ENCODE measurements at places on chromosomes 1 and 21.

GRCh38 chr1:2972879-2973575, 48.2 kb upstream of the ACTRT2 start:
- DNase-seq, result no peak

DNA sequence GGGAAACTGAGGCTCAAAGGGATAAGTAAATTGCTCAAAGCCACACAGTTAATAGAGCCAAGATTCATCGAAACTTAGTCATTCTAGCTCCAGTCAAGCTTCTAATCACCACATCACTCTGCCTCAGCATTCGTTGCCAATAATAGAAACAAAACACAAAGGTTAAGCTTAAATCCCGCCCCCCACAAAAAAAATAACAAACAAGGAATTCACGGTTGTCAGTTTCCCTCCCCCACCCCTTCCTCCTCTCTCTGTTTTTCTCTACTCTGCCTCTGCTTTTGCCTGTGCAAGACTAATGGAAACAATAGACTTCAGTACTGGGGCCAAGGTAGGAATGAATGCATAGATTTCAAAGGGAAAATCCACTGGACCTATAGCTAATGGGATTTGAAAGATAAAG, 70.7 kb upstream of the ZNF644 start:
- DNase-seq, result no peak

GRCh38 chr21:39022863-39023693, 160.2 kb downstream of the PSMG1 start:
- DNase-seq, result no peak

DNA sequence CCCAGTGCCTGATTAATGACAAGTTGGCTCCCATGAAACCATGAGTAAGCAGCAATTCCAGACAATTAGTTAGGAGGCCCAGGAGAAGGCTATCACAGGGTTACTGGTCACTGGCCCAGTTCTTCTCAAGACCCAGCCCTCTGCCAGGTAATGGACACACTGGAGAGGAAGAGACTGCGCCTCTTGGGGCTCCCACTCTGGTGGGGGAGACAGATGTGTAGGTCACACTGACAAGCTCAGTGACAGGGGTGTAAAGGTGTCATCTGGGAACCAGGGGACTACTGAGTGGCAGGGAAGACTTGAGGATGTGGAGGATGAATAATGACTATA, 4.9 kb downstream of the HPCA start:
- DNase-seq, result no peak

DNA sequence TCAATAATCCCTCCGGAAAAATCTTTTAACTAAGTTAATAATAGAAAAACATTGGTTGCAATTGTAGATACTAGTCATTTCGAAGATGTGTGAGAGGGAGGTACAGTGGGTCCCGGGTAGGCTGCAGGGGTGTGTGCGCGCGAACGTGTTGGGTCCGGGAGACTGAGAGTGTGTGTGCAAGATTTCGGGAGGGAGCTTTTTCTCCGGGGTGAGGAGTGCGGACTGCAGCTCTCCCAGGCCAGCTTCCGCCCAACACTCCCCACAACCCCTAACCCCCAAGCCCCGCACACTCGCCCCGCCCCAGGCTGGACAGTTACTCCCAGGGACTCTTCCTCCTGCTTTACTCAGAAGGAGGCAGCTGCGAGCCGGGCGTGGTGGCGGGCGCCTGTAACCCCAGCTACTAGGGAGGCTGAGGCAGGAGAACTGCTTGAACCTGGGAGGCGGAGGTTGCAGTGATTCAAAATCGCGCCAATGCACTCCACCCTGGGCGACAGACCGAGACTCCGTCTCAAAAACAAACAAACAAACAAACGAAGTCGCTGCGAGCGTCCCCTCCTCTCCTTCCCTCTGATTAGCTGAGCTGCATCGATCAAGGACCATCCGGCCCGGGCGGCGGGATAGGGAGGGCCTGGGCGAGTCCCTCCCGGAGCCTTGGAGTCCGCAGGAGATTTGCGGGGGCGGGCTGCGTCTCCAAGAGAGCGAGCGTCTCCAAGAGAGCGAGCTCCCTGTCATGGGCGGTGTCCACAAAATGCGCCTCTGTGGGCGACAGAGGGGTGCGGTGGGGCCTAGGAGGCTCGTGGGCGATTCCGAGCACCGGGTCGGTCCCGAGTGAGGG, 28.3 kb upstream of the PPM1J start:
- no peak for DNase-seq

- no peak for DNase-seq
These were observed 212.6 kb upstream of the VAMP3 start for GRCh38 chr1:7558481-7558880.

GRCh38 chr1:89610457-89611011, 22.4 kb upstream of the LRRC8C start:
- no peak for DNase-seq

GRCh38 chr1:233543338-233544255, 70.3 kb upstream of the KCNK1 start:
- no peak for DNase-seq

GRCh38 chr1:111867868-111868440, 112.3 kb downstream of the DDX20 start:
- DNase-seq, result no peak

DNA sequence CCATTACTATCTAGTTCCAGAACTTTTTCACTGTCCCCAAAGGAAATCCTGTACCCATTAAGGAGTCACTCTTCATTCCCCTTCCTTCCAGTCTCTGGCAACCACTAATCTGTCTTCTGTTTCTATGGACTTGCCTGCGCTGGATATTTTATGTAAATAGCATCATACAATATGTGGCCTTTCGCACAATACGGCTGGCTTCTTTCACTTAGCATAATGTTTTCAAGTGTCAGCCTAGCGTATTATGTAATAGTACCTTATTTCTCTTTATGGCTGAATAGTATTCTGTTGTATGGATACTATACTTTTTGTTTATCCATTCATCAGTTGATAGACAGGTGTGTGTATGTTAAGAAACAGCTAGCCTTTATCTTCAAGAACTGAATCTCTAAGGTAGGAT, 14.3 kb downstream of the ATF3 start:
- no peak for DNase-seq

- DNase-seq, result no peak
These were observed 11.4 kb upstream of the ADAR start for GRCh38 chr1:154619181-154619948.

DNA sequence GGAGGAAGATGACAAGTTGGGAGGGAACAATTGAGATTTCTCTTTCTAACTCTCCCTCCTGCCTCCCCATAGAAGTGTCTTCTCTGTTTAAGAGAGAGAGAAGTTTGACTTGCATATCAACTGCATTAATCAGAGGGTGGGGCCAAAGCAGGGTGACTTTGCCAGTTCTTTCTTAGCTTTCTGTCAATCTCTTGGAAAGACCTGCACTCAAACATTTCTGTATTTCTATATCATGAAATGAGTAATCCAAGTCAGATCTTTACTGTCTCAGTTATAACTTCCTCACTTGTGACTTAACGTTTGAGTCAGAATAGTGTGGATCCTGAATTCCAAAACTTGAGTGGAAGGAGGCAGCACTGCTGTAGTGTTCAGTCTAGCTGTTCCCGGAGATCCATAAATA, 180.8 kb upstream of the KCNK2 start:
- no peak for DNase-seq

DNA sequence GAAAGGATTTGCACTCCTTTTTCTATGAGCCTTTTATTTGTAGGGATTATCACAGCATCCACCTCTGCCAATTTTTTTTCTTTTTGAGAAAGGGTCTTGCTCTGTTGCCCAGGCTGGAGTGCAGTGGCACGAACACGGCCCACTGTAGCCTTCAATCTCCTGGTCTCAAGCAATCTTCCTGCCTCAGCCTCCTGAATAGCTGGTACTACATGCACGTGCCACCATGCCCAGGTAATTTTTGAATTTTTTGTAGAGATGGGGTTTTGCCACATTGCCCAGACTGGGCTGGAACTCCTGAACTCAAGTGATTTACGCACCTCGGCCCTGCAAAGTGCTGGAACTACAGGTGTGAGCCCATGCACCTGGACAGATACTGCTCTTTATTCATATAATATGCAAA, 2.1 kb downstream of the SAMSN1 start:
- no peak for DNase-seq

- no peak for DNase-seq
These were observed 8.8 kb downstream of the SMYD2 start for GRCh38 chr1:214289574-214290272.

GRCh38 chr1:88462488-88463261, 221.4 kb upstream of the PKN2 start:
- DNase-seq, result no peak

DNA sequence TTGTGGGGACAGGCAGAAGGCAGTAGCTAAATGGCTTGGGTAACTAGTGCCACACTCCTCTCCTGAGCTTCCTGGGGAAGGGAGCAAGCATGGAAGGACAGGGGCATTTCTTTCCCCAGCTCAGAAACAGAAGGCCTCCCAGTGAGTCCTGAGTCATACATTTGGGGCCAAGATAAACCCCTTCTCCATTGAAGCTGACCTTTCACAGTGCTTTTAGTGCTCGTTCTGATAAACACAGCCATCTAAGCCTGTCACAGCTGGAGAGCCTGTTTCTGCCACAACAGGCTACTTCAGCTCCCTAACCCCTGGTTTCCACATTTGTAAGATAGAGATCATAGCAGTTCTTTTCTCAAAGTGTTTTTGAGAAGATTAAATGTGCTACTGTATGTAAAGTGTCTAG, 374.0 kb downstream of the LMX1A start:
- DNase-seq, result no peak

DNA sequence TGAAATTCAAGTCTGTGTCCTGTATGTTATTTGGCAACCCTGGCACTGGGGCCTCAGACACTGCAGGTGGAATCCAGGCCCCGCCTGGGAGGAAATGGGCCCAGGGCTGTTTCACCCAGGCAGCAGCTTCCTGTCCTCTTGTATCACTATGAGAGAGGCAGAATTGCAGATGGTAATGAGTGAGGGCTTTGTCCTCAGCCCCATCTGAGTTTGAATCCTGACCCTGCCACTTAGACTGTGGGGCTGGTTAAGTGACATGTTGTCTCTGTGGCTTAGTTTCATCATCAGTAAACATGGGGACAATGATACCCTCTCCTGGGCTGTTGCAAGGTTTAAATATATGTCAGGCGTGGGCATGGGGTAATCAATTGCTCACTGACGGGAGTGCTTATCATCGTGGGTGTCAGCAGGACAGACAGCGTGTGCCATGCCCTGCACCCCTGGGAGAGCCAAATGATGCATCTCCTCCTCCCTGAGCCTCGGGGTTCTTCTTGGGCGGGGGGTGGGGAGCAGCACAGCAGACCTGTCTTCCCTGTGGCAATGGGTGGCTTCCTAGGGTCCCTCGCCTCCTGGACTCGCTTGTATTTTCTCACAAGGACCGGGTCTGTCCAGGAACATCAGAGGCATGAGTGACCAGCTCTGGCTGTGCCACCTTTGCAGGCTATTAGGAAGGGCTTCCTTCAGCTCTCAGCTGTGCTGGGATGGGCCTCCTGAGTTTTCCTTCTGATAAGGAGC, 42.1 kb downstream of the ARHGEF10L start:
- no peak for DNase-seq

Data from NCI-H2081 treated with DMSO at 0.1 percent for 48 hours (cell line).